ENCODE measurements at places on chromosomes 13 and 19.
A peak's percentile ranks its signal among the peaks of the same experiment; 100 is the strongest.

DNA sequence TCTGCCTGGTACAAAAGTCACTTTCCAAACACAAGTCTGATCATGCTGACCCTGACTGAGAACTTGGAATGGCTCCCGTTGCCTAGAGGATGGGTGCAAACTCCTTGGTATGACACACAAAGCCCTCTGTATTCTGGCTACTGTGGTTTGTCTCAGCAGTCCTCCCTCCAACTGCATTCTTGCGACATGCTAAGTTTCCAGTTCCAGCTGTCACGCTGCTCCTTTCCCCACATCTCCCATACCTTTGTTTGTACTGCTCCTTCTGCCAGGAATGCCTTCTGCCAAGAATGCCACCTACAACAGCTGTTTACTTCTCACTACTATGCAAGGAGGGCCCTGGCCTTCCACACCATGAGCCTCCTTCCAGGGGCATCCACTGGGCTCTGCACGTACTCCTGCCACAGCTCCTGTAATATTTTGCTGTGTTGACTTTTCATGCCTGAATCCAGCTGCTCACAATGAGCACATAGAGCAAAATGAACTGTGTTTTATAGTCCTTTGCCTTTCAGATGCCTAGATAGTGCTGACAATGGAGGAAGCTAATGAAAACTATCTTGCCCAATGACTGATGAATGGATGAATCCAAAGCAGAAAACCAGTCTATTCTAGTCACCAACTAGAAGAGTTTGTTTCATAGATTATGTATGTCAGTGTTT, 543.7 kb downstream of the EFNB2 start:
- DNase-seq = peak; percentile 63

DNA sequence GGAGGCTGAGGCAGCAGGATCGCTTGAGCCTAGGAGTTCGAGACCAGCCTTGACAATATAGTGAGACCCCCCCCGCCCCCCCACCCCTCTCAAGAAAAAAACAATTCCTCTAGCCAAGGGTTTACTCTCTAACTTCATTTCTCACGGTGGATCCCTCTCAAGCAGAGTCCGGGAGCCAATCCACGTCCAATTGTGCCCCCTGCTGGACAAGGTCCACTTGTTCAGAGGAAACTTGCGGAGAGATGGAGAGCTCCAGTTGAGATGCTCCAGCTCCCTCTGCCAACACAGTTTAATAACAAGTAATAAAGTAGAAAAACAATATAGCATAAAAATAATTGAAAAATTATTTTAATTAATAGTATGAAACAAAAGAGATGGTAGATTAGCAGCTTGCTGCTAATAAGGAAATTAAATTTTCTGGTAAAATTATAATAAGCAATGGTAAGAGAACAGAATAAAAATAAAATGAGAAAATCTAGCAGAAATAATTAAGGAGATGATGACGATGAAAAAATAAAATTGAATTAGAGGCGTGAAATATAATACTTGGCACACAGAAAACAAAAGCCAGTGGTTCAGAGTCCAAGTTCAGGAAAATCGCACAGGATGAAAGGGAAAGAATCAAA, 14.5 kb upstream of the SIGLEC14 start:
- peak; percentile 70 for DNase-seq

DNA sequence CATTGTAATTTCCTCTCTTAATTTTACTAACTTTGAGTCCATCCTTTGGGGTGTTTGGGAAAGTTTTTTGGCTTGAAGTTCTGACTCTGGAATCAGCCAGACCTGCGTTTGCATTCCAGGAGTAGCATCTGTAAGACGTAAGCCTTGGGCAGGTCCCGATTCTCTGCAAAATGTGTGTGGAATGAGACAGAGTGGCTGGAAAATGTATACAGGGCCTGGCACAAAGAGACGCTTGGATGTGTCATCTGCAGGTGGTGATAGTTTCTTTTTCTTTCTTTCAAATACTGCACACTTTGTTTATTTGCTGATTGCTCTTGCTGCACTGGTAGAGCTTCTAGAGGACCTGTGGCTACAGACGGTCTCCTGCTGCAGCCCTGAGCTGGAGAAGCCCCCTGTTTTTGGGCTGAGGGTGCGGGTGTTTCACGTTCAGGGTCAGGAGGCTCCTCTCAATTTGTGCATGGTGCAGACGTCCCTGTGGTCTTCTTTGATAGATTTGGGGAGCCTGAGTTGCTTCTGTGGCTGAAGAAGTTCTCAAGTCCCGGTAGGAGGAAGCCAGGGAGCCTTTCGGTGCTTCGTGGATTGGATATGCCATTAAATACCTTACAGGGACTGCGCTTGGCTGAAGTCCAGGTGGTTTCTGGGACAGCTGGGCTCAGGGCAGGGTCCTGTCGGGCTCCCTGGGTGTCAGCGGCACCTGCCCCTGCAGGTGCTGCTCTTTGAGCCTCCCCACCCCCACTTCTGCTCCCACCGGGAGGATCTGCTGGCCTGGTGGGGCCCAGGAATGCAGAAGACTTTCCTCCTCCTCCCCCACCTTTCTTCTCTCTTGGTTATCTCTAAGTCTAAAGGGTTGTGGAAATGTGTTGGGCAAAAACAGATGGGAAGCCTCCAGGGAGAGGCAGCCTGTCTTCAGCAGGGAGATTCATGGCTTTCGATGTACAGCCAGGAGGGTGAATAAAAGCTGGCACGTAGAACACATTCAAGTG, 44.0 kb upstream of the GAS6 start:
- peak; percentile 86 for DNase-seq

DNA sequence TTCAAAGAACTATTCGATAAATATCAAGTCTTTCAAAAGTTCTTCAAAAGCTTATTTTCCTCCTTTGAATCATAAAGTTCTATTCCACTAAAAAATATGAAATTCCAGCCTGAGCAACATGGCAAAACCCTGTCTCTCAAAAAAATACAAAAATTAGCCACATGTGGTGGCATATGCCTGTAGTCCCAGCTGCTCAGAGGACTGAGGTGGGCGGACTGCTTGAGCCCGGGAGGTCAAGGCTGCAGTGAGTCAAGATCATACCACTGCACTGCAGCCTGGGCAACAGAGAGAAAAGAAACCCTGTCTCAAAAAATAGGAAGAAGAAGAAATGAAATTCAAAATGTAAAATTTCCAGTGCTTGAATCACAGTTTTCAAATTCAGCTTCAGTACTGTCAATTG, 24.6 kb downstream of the CAB39L start:
- DNase-seq = no peak

GRCh38 chr13:44876782-44877324, 112.4 kb downstream of the NUFIP1 start:
- no peak for DNase-seq

DNA sequence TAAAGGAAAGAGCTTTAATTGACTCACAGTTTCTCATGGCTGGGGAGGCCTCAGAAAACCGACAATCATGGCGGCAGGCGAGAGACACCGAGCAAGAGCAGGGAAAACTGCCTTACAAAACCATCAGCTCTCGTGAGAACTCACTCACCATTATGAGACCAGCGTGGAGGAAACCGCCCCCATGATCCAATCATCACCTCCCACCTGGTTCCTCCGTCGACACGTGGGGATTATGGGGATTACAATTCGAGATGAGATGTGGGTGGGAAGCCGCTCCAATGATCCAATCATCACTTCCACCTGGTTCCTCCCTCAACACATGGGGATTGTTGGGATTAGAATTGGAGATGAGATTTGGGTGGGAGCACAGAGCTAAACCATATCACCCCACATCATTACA, 293.9 kb downstream of the ABCC4 start:
- no peak for DNase-seq

DNA sequence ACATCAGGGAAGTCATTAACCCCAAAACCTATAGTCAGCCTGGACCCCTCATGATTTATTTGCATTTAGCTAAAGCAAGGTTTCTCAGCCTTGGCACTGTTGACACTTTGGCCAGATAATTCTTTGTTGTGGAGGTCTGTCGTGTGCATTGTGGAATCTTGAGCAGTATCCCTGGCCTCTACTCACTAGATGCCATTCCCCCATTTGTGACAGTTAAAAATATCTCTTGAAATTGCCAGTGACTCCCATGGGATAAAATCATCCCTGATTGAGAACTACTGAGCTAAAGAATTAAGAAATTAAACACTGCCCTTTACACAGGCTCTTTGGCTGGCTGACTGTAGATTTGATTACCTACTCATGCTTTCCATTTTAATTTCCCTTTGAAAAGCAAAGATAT, 102.7 kb downstream of the LMO7 start:
- DNase-seq = no peak

DNA sequence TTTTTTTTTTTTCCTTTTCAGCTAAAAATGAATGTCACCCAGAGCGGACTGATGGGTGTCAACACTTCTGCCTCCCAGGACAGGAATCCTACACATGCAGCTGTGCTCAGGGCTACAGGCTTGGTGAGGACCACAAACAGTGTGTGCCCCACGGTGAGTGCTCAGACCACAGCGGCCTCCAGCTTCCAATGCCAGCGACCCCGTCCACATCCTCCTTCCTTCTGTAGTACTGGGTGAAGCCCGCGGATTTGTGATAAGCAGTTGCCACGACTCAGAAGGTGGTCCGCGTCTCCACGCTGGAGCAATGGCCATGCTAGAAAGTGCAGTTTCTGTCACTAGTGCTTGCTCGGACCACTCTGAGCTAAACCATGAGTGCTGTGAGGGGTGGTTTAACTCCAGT, 6.0 kb downstream of the PROZ start:
- DNase-seq = no peak

Data from fibroblast of skin of abdomen (primary cell).